HEK293T (cell line): ENCODE measurements at places on chromosomes 6 and 20.

- no peak for DNase-seq
Observed at GRCh38 chr6:15063253-15063853, 182.5 kb upstream of the JARID2 start.

GRCh38 chr20:4369119-4369797 is 352.5 kb upstream of the PRND start:
- no peak for DNase-seq

- no peak for DNase-seq
Observed at GRCh38 chr6:37648465-37649330, 49.0 kb downstream of the MDGA1 start.

DNA sequence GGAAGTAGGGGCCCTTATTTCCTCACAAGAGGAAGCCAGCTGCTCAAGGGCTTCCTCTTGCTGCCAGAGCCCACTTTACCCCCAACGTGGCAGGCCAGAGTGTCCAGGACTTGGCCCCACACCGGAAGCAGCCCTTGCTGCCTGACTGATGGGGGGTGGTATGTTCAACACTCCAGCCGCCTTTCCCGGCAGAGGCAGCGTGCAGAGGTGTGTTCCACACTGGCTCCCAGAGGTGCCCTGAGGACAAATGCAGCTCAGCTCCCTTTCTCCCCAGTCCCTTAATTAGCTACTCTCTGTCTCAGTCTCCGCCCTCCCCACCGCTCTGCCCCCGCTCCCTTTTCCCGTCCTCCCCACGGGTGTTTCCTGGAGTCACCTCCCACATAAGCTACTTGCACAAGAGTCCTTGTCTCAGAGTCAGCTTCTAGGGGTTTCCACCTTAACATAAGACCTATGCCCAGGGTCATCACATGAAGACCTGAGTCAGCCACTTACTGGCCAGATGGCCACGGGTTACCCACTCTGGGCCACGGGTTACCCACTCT is 61.7 kb upstream of the SHLD1 start:
- DNase-seq, result no peak

DNA sequence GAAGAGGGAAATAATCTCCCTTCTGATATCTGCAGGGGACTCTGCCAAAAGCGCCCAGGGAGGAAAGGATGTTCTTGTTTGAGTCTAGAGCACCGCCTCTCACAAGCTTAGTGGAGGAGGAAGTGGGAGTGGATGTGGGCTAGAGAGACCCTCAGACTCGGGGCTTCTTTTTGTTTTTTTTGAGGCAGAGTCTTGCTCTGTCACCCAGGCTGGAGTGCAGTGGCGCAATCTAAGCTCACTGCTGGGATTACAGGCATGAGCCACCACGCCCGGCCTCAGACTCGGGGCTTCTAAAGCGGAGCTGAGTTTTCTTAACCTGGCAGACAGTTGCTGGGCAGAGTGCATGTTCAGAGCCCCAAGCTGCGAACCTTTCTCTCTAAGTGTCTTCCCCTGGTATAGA is 310.8 kb downstream of the BMP7 start:
- DNase-seq, result no peak

GRCh38 chr6:158861686-158862381 is 42.7 kb upstream of the EZR start:
- no peak for DNase-seq

DNA sequence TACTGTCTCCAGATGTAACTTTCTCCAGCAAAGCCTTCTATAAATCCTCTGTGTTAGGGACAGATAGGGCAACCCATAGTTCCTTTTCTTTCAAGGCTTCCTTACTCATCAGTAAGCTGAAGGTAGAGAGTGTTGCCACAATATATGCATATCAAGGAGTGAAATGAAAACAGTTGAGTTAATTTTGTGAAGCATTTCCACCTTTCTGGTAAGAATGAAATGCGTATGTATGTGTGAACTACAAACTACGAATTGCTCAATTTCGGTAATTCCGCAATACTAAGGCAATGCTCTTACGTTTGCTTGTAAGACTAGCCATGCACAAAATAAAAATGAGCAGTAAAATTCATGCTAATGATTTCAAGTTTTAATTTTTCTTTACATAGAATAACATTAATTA is 61.2 kb upstream of the HBS1L start:
- no peak for DNase-seq

DNA sequence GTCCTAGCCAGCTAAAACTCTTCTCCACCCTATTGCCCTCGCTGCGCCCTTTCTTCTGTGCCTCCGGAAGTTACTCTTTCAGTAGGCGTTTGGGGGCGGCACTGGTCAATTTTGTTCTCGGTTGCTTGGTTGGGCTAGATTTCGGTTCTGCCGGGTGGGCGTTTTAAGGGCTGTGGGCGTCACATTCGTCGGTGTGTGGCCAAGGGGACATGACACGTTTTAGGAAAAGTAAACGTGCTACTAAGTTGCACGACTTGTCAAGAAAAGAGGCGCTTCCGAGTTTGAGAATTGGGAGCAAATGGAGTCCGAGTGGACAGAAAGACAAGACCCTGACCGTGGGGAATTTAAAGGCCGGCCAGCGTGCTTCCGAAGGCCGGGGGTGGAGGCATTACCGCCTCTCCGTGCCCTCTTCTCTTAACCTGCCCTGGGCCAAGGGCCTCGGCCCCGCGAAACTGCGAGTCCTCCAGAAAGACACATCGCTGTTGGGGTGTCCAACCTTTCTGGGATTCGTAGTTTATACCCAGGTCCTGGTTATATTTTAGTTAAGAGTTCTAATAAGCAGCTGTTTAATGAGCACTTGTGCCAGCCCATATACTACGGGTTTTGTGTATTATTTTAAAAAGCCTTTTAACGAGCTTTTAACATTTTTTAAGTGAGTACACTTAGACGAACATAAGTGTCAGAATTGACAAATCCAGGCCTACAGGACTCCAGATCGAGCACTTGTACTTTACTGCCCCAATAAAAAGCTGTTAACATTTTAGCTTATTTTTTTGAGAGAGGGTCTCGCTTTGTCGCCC is 664 bp upstream of the BAG6 start:
- DNase-seq, result peak; percentile 88

GRCh38 chr20:40691566-40692239 is 2.7 kb upstream of the MAFB start:
- no peak for DNase-seq

DNA sequence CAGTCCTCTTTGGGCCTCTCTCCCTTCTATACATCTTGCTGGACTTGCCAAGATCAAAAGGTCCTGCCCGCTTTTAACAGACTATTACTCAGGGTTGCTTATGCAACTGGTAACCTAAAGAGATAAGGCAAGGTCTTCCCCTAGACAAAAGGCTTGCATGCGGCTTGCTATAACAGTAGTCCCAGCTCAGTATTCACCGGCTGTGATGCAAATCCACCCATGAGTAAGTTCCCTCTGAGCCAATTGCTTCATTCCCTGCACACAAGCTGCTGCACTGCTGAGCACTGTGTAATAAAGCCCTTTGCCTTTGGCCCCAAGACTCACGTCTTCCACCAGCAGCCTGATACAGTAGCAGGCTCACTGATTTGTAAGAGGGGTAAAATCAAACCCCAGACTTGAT is 363.8 kb downstream of the PRKN start:
- no peak for DNase-seq

GRCh38 chr6:134722200-134722870 is 227.6 kb downstream of the ALDH8A1 start:
- no peak for DNase-seq

DNA sequence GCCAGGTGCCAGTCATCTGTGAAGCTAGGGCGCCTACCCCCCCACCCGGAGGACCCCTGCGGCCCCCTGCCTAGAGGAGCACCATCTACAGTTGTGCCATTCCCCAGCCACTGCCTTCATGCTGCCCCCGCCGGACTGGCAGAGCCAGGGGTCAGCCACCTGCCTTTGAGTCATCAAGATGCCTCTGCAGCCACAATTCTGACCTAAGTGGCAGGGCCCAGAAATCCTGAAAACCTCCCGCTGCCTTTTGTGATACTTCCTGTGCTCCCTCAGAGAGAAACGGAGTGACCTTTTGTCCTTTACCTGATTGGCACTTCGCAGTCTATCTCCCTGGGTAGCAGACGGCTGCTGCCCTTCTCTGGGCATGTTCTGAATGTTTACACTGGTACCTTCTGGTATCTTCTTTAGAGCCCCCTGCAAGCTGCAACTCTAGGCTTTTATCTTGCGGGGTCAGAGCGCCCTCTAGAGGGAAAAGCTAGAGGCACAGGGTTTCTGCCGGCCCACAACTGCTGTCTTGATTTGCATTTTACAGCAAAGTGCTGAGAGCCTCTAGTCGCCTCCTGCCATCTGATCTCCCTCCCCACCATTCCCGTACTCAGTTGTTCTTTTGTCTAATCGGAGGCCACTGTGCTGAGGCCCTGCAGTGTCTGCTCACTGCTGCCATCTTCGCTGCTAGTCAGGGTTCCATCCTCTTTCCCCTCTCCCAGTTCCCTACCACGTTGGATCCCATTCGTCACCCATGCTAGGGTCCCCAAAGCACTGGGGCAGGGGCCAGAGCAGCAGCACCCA is 26.9 kb downstream of the SPATA2 start:
- DNase-seq, result peak; percentile 78

GRCh38 chr20:4350096-4350495 is 334.7 kb upstream of the RNF24 start:
- no peak for DNase-seq

DNA sequence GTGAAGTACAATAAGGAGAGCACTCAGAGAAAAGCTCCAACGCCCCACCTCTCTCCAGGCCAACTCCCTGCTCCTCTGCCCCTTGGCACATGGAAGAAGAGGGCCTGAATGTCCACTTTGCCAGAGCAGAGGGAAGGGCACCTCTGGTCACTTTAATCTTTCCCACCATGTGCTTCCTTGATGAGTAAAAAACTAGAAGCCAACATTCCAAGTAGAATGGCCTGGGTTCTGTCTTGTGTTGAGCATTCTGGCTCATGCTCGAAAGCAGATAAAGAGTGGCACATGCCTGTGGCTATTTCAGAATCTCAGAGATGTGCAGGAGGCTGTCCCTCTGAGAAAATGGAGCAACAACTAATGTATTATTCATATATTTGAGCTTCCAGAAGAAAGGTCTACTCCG is 177.4 kb upstream of the PLN start:
- DNase-seq, result no peak

- no peak for DNase-seq
Observed at GRCh38 chr6:69090132-69090531, 455.1 kb downstream of the ADGRB3 start.

- peak; percentile 70 for DNase-seq
Observed at GRCh38 chr6:44304282-44305199, 8.6 kb downstream of the AARS2 start.

DNA sequence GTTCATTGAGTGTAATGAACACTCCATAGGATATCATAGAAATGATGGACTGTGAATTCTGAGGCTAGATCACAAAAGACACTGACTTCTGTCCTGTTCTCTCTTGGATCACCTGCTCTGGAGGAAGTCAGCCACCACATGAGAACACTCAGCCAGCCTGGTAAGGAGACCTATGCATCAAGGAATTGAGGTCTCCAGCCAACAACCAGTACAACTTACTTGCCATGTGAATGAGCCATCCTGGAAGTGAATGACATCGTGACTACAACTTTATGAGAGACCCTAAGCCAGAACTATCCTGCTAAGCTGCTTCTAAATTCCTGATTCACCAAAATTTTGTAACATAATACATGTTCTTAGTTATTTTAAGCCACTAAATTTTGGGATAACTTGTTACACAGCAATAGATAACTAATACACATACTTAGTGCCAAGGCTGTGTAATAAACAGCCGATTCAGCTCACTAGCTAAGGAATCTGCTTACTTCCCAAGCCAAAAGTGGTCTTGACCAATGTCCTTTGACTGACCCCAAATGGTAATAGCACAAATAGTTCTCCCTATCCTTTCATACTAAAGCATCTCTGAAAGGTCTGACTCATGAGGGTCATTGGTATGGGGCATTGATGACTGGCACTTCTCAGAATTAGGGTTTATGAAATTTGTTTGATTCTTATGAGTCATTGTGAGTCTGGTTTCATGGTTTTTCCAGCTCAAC is 6.9 kb upstream of the CTNNBL1 start:
- no peak for DNase-seq

GRCh38 chr20:58054780-58055373 is 173.6 kb downstream of the ANKRD60 start:
- no peak for DNase-seq

DNA sequence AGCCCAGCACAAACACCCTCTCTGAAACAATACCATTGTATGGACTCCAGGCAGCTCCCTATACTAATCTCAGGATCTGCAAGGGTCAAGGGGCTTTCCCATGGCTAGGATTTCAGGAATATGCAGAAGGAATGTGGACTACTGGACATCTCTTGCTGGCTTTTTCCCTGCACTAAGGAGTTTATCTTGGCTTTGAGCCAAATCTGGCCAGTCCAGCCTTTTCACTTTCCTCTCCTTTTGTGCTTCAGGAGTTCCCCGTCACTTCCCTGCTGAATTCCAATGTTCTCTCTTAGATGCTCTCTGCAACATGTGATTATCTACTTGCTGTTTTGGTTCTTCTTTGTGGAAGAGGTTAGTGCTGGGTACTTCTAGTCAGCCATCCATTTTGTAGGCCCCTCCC is 568.2 kb downstream of the HDGFL1 start:
- DNase-seq, result no peak

- DNase-seq, result no peak
Observed at GRCh38 chr20:39853050-39853449, 836.0 kb downstream of the MAFB start.

GRCh38 chr6:31899882-31900722 is 1.8 kb downstream of the ZBTB12 start:
- no peak for DNase-seq

- DNase-seq, result no peak
Observed at GRCh38 chr20:58378704-58379103, 10.3 kb upstream of the VAPB start.

DNA sequence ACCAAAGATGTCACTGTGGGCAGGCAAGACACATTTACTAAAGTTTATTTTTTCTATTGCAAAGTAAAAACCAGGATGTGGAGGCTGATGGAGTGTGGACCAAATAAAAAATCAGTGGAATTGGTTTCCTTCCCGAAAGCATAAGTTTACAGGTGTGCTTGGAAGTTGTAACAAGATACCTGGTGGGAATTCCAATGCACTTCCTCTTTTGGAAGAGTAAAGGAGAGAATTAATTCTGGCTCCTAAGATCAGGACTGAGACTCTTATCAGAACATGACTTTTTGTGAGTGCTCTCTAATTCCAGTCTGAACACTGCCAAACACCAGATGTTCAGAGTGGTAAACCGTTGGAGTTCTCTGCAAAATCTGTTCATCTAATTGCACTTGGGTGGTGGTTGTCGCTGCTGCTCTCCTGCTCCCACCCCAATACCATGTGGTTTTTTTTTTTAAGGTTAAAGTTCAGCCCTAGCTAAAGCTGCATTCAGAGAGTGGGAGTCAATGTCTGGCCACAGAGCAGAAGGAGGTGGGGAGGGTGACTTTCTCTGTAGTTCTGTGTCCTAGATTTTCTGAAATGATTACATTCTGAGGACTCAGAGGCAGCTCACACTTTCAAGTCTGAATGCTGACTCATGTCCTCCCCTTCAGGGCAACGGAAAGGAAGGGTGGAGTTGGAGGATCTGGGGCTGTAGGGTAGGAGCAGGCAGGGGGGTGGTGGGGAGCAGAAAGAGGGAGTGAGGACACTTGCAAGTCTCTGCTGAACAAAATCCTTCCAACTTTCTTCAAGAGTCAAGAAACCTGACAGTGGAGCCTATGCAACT is 275.8 kb upstream of the PRDM1 start:
- DNase-seq, result no peak
